Activated CD4-positive, CD25-positive, alpha-beta regulatory T cell (primary cell): ENCODE measurements at places on chromosomes 7 and 10.

DNA sequence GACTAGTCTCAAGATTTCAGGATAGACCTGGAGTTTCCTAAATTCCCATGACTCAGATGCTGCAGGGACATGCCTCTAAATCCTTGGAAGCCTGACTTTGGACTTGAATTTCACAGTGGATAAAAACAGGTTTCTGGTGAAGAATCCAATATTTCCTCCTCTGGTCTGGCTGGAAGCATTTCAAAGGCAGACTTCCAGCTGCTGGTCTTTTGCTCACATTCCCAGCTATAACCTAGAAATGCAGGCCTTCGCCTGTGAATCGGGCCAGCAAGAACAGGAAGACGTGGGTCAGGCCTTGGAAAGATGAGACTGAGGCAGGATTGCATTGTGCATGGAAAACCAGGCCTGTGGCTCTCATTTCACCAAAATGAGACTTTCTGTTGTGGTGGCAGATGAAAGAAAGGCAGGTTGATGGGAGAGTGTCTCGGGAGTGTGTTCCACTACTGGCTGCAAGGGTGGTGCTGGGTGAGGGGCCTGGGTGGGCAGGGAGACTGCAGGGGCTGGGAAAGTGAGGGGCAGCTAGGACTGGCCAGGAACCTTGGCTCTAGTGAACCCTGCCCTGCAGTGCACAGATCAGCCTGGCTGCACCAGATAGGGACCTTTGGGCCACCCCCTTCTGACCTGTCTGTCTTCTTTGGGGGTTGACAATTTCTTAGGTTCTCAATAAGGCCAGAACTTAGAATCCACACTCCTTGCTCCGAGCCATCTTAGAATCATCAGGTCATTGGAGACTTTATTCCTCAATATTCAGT, 488.8 kb upstream of the MKI67 start:
- no peak for DNase-seq

DNA sequence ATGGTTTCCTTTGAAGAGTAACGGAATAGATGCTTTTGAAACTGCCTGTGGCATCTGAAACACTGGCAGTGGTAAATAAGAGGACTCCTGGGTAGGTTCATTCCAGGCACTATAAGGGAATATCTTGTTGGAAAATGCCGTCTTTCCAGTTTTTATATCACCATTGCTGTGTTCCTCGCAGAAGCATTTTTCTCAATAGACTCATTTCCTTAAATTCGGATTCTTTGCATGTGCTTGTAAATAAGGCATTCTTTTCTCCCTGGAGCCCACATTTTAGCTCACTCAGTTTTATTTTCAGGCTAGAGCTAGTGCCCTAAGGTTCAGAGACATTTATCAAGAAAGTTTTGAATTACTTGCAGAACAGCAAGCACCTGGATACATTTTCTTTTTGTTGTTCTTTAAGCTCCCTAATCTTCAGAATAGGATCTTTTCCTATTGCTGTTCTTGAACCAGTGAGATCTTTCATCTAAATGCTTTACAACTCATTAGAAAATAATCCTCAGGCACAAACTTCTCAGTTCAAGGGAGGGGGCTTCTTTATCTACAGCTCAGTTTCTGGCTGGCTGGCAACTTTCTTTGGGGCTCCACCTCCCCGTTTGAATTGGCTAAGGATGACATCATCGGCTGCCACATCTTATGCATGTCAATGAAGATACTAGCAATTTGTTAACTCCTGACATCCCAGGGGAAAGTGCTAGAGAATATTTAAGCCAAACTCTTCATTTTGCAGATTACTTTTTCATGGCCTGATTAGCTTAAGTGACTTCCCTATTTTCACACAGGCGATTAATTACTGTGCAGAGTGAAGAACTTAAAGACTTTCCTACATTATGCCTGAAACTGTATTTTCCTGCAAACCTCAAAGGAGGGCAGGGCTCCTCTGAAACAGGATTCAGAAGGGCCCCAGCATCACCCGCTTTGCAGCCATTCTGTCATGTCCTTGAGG, 133.7 kb upstream of the RSU1 start:
- DNase-seq, result no peak

DNA sequence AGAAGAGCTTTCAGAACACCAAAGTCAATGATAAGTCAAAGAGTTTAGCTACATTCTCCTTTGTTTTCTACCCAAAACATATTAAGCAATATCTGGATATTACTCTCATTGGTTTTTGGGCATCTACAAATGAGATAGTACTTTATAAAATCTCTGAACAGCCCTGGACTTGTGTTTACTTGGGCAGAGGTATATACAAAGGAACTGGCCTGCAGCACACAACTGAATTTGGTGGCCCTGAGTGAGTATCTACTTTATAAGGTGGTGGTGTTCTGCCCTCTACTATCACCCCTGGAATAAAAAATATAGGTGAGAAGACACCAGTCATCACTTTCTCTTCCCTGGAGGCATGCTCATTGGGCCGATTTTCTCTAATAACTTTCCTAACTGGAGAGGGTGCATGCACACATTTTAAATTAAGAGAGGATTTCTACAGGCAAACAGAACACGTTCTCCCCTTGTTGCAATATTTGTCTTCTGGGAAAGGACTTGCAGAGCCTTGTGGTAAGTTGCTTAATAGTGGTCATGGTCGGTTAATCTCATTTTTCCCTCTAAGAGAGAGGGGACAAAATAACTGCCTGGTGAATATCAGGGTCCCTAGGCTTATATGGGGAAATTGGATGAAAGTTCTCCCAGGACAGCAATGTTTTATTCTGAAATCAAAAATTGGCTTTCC, 41.1 kb downstream of the OTUD1 start:
- no peak for DNase-seq

- no peak for DNase-seq
Measured at GRCh38 chr7:94161476-94161875, 157.3 kb upstream of the BET1 start.

GRCh38 chr10:72509941-72510340, 115.9 kb downstream of the MICU1 start:
- no peak for DNase-seq

DNA sequence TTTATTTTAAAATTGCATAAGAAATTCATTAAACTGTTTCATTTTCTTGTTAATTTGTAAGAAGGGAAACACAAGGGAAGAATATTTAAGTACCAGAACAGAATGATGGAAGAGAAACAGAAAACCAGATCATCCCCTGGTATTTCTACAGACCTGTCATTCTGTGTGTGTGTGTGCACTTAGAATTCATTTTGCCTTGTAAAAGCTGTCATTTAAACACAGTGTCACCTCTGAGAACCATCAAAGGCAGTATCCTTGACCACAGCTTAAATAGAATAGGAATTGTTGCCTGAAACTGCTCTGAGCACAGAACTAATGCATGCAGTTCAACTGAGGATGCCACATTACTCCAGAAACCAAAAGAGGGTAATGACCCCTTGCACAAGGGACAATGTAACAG, 6.8 kb upstream of the CRPPA start:
- DNase-seq, result no peak

- DNase-seq, result no peak
Measured at GRCh38 chr10:61170594-61170993, 226.6 kb upstream of the RHOBTB1 start.

DNA sequence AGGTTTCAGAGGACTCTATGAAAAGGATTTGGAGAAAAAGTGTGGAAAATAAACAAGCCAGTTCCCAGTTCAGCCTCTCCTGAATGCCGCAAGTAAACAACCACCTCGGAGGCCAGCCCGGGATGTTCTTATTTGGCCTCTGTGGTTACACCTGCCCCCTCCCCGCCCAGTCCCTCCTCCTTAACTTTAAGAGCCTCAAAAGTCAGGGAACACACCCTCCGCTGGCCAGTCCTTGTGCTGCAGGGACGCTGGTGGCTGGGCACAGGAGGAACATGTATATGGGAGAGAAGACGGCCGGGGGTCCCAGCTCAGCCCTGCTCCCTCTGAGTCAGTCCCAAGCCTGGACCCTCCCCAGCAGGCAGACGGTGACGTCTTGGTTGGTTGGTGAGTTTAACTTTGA, 6.1 kb downstream of the CHST3 start:
- DNase-seq, result no peak

- DNase-seq, result no peak
Measured at GRCh38 chr10:102408131-102408727, 10.4 kb downstream of the PSD start.

DNA sequence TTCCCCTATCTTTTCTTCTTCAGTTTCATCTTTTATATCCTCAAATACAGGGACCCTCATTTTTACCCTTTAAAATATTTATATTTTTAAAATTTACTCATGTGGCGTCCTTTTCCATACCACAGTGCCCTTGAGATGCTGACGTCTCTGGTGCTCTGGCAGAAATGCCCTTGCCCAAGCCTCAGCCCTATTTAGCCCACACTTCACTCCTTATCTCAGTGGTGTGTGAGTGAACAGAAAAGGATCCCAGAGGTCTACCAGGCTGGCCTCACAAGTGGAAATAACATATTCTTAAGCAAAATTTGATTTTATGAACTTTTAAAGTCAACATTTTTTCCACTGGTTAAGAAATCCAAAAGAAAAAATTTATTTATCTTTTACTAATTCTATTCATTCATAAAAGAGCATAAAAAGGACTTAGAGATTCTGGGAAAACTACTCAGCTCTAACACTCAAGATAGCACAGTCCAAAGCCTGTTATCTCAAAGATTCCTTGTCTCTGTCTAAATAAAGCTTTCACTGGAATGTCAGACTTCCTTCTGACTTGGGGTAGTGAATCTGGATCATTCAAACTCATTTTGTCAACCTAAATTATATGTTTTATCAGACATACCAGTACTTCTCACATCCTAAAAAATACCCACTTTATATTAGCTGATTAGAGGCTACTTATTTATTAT, at the start of gene NEBL:
Gene NEBL (minus strand): TSS at position 166 of the 680 bp plus-strand sequence. CDS start 106 bp downstream, at position 60.
- DNase-seq, result no peak

DNA sequence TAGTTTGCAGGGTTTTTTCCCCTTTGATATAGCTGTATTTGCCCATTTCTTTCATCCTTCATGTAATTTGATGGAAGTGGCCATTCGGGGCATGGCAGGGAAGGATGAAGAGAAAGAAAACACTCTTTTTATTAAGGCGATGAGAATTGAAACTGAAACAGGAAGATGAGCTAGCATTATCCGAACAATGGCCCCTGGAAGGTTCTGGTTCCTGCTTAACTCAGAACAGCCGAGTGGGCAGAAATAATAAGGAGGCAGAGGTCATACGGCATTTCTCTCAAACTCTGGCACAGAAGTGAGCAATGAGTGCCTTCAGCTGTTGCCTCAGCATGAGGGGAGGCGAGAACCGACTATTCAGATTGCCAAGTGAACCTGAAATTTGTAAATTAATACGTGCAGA, 113.2 kb upstream of the MYO3A start:
- no peak for DNase-seq

DNA sequence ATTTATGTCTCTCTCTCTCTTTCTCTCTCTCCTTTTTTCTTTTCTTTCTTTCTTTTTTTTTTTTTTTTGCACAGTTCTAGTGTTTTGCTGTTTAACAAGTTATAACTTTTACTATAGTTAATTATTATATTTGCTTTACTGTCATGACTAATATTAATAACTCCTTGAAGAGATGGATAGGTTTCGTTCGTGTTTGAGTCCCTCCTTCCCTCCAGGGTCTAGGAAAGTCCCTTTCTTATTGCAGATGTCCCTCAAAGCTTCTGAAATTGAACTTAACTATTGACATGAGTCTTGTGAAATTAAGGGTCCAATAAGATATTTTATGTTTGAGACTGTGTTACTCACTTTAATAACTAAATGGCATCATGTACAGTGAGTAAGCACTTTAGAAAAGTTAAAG, 131.4 kb downstream of the PLXDC2 start:
- DNase-seq, result no peak

DNA sequence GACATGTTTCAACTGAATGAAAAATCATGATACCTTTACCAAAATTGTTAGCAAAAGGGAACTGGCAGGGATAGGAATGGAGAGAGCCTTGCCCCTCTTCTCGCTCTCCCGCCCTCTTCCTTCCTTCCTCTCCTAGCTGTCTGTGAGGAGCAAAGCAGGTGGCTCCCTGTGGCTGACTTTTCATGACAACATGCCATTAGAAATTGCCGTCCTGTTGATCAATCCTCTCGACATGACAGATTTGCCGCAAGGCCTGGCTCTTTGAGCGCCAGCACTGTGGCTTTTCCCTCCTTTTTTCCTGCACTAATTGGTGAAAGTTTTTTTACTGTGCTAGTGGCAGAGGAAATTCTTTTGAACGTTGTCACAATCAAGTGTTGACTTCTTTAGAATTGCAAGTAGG, 171.1 kb downstream of the TCF7L2 start:
- no peak for DNase-seq

- DNase-seq, result no peak
Measured at GRCh38 chr7:100803398-100804161, 23.7 kb downstream of the EPHB4 start.

DNA sequence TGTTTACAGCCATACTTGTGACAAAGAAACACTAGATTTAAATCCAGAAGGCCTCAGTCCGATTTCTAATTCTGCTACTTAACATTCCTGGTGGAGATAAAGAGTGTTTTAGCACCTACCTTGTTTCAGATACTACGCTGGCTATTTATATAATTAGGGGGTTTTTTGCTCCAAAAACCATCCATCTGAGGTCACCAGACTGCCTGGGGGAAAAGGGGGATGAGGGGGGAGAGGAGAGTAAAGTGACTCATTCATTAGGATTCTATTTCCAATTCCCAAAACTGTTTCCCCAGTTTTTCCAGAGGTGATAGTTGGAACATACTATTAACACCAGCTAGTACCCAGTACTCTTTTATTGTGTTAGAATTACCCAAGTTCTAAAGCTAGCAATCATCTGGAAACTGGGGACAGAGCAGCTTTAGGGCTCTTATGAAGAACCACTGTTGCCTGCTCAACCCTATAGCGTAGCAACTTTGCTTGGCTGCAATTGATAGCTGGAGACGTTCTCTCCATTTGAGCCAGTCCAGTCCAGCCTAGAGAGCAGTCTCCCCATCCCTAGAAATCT, 6.6 kb downstream of the GCC1 start:
- DNase-seq, result no peak

GRCh38 chr7:51764976-51765375, 448.4 kb upstream of the COBL start:
- no peak for DNase-seq

DNA sequence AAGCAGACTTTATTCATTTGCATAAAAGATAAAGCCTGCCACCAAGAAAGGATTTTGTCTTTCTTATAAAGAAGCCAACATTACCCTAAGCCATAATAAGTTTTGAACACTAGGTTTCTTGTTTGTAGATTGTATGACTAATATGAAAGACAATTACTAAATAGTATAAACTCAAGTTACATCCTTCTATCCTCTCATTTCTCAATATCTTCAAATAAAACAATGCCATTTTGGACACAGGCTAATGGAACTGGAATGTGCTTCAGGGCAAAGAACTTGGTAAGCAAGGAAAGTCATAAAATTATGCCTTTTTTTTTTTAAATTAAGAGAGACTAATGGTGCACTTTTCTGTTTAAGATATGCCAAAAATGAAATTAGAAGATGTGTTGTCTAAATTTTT, 137.7 kb downstream of the DKK1 start:
- no peak for DNase-seq

DNA sequence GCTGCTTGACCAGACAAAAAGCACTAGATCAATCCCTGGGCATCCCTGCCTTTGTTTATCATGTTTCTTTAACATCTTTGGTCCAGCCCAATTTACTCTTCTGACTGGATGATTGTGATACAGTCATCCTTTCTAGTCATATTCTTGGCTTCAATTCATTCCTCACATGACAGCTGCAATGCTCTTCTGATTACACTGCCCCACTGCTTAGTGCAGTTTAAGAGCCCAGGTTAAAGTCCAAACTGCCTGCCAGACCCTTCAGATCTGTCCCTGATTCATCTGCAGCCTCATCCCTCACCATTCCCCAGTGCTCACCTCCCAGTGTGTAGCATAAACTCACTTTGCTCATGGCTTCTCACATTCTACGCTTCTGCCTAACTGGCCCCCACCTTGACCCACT, 383.8 kb downstream of the TNS3 start:
- no peak for DNase-seq
